ENCODE measurements at places on chromosomes 3 and 15.

DNA sequence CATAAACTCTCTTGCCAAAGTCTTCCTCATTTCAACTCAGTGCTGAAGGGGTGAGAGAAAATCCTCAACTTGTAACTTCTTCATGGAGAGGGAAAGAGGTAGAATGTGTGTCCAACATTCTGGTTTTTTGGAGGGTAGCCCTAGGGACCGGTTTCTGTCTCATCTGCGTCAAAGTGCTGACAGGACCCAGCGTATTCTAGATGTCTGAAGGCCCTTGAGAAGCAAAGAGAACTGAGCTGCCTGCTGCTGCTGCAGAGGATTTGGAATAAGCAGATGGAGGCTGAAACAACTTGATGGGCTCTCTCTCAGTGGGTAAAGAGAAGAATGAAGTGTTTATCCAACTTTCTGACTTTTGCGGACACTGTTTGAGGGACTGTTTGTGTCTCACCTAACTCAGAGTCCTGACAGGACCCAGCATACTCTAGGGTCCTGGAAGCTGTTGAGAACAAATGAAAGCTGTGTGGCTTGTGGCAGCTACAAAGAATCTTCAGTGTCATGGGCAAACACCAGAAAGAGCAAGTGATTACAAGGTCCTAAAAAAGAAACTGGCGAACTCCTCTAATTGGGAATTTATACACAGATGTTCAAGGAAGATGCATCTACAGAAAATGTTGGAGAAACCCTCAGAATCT is 174.4 kb downstream of the SI start:
- no peak for DNase-seq

DNA sequence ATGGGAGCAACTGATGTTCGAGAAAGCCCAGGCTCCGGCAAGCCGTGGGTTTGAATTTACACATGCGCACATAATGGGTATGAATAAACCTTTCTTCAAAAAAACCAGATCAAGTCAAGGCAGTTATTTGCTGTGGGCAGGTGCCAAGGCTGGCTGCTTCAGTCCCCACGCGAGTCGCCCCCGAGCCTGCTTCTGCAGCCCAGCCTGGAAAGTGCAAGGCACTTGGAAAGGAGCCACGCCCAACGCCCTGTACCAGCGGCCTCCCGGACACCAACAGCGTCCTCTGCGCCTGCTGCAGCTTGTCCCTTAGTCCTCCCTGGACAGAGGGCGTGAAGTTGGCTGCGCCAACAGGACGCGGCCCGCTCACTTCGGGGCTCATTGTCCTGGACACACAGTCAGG is 68.9 kb downstream of the KLF15 start:
- no peak for DNase-seq

DNA sequence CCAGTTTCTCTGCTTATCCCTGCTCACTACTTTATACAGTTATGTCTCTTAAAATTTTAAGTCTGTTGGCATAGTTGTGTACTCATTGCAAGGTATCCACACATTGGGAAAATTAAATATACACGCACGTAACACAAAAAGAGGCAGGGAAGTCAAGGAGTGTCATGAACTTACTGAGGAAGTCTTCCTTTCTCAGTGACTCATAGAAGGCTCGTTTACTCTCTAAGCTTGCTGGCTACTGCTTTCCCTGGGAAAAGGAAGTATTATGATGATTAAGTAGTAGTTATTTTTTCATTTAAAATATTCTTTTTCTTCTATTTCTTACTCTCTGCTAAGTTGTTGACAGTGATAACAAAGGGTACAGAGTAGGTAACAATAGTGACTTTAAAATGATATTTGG is 287.3 kb downstream of the UBE2E2 start:
- no peak for DNase-seq

DNA sequence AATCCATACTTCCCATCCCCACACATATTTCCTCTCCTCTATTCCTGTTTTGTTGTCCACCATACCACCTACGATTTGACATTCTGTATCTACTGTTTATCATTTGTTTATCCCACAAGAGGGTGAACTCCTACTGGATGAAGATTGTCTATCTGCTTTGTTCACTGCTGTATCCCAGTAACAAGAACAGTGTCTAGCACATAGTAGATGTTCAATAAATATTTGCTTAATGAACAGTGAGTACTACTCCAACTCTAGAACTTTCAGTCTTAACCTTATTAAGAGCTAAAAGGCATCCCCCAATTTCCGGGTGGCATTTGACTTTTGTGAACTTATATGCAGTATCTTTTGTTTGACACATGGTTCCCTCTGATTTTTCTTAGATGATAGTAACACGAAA is 1.3 kb downstream of the PYGO1 start:
- DNase-seq, result no peak

DNA sequence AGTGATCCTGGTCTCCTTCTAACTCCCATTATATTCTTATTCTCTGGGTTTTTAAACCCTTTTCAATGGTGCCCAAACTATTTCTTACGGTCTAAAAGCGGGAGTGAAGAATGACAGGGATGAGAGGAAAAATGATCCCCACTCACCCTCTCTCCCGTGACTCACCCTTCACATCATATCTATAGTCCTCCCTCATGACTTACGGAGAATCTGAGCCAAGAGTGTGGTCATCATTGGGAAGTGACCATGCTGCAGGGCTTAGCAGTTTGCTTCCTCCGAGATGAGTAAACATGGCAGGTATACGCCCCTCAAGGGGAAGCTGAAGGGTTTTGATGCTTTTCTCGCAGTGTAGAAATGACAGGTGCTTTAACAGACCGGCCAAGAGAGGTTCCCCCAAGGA is 274.0 kb downstream of the RYR3 start:
- no peak for DNase-seq

DNA sequence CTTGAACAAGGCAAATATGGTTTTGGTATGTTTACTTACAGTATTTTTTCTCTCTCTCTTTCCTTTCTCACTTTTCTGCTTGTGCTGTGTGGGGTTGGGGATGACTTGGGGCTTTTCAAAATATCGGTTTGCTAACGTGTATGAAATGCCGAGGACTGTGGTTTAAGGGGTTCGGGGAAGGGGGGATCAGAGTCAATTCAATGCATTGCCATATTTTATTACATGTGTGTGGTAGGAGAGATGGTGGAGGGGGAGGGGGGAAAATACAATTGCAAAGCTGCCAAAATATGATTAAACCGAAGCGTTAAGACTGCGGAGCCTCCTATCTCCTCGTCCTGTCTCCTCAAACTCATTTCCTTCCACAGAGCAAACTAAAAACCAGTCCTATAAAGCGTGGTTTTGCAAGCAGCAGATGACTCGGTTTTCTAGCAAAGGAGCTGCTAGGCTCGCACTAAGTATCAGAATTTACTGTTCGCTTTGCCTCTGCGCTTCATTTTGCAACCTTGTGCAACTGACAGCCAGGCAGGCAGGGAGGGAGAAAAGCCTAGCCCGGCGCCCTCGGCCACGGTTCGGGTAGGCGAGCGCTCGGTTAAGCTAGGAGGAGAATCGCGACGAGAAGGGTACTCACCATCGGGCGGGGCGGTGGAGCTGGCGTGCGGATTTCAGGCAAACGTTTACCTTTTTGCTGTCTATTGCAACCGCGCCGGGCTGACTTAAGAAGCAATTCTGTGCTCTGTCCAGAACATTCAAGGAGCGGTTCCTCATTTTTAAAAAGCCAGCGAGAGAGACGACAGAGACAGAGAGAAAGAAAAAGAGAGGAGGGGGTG is 4.0 kb upstream of the NR2F2 start:
- no peak for DNase-seq

DNA sequence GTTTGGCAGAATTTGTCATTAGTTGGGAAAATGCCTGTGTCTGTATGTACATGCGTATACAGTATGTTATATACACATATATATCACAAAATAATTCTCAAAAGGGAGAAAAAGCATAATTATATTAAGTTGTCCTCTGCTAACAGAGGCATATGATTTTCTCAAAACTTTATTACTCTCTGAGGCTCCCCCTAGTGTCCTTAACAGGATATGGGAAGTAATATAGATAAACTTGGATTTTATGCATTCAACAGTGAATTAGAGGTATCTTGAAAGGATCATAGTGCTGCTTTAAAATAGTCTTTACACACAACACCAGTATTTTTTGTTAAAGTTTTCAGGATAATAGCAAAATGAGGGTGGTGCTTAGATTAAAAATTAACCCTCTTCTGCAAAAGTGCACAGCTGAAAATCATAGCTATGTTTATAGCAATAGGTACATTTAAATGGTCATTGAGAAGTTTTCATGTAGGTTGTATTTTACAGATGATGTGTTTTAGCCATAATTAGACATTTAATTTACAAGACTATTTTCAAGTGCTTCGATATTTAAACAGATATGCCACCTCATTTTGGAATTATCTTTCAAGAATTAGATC is 454.0 kb upstream of the ROBO2 start:
- no peak for DNase-seq

All from 8988T (cell line).